ENCODE measurements at places on chromosomes 1 and 21.
A peak's percentile ranks its signal among the peaks of the same experiment; 100 is the strongest.

- no peaks in the 10 kb centered on the region for H3K36me3 ChIP-seq
- H3K4me3 ChIP-seq: no peak overlapping the region
- no peaks in the 10 kb centered on the region for H3K27me3 ChIP-seq
- no peaks in the 10 kb centered on the region for H3K4me1 ChIP-seq
- DNase-seq: no peak
These were observed 442.5 kb downstream of the NEGR1 start for GRCh38 chr1:71839876-71840275.

GRCh38 chr1:14538335-14538734 is 60.1 kb upstream of the KAZN start:
- no peak overlapping the region for H3K4me3 ChIP-seq
- H3K27ac ChIP-seq: no peak overlapping the region
- no peak for DNase-seq
- H3K4me1 ChIP-seq: 0 out of 2 replicates have a peak, but pooled peaks cover 3% of the 10 kb centered on the region
- no peaks in the 10 kb centered on the region for H3K36me3 ChIP-seq

DNA sequence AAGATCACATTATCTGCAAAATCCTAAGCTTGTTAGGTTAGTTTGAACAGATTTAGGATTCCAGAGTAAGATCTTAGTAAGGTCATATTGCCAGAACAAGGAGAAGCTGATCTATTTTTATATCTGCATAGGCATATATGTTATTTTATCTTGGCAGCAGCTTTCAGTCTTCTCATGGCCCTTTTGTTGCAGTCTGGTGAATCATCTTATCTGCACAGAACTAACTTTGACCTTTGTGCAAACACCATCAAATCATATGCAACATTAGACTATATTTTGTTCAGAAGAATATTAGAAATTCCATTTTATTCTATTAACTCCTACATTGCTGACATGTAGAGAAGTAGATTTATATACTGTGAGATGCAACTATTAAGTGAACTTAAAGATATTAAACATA is 107.3 kb downstream of the CLEC20A start:
- DNase-seq: no peak
- H3K4me1 ChIP-seq: no peaks in the 10 kb centered on the region
- no peak overlapping the region for H3K4me3 ChIP-seq
- H3K27ac ChIP-seq: no peak overlapping the region

GRCh38 chr1:42209526-42210251 is 45.1 kb upstream of the GUCA2A start:
- H3K4me3 ChIP-seq: no peak overlapping the region
- H3K4me1 ChIP-seq: peaks cover 4% of the 10 kb centered on the region
- no peak overlapping the region for H3K27ac ChIP-seq
- no peak for DNase-seq
- H3K36me3 ChIP-seq: peaks cover 17% of the 10 kb centered on the region

GRCh38 chr1:57142999-57143398 is 177.2 kb upstream of the C8B start:
- no peaks in the 10 kb centered on the region for H3K4me1 ChIP-seq
- no peaks in the 10 kb centered on the region for H3K36me3 ChIP-seq
- H3K4me3 ChIP-seq: no peak overlapping the region
- H3K27ac ChIP-seq: no peak overlapping the region
- no peak for DNase-seq
- H3K27me3 ChIP-seq: no peaks in the 10 kb centered on the region

- no peaks in the 10 kb centered on the region for H3K36me3 ChIP-seq
- DNase-seq: peak; percentile 67
- no peak overlapping the region for H3K4me3 ChIP-seq
- no peak overlapping the region for H3K27ac ChIP-seq
These were observed 22.7 kb upstream of the IFNGR2 start for GRCh38 chr21:33380483-33380998.

DNA sequence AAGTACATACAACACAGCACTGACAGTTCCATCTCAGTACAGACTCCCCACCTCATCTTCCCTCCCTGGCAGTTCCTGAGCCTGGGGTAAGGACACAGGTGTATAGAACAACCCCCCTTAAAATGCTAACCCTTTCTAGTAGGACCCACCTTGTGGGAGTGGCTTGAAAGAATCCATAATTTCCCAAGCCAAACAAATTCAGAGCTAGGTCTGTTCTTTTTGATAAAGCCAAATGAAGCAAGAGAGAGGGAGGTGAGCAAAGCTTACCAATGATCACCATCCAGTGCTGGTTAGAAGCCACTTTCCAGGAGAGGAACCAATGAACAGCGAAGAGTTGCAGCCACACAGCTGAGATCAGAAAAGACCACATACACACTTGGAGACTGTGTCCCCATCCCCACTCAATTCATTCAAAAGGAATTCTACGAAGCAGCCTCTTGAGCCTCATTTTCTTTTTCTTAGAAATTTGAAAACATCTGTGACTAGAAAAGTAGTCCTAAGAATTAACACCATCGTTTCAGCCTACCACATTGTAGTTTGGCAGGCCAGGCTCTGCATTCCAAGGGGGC is 9.2 kb downstream of the UBE2Q1 start:
- H3K27me3 ChIP-seq: no peaks in the 10 kb centered on the region
- H3K27ac ChIP-seq: no peak overlapping the region
- DNase-seq: no peak
- no peak overlapping the region for H3K4me3 ChIP-seq
- no peaks in the 10 kb centered on the region for H3K4me1 ChIP-seq
- H3K36me3 ChIP-seq: peaks cover 53% of the 10 kb centered on the region

- no peaks in the 10 kb centered on the region for H3K36me3 ChIP-seq
- H3K4me1 ChIP-seq: peaks cover 2% of the 10 kb centered on the region
- H3K27ac ChIP-seq: no peak overlapping the region
- no peak overlapping the region for H3K4me3 ChIP-seq
- DNase-seq: no peak
These were observed 5.2 kb downstream of the SUSD4 start for GRCh38 chr1:223358826-223359225.

DNA sequence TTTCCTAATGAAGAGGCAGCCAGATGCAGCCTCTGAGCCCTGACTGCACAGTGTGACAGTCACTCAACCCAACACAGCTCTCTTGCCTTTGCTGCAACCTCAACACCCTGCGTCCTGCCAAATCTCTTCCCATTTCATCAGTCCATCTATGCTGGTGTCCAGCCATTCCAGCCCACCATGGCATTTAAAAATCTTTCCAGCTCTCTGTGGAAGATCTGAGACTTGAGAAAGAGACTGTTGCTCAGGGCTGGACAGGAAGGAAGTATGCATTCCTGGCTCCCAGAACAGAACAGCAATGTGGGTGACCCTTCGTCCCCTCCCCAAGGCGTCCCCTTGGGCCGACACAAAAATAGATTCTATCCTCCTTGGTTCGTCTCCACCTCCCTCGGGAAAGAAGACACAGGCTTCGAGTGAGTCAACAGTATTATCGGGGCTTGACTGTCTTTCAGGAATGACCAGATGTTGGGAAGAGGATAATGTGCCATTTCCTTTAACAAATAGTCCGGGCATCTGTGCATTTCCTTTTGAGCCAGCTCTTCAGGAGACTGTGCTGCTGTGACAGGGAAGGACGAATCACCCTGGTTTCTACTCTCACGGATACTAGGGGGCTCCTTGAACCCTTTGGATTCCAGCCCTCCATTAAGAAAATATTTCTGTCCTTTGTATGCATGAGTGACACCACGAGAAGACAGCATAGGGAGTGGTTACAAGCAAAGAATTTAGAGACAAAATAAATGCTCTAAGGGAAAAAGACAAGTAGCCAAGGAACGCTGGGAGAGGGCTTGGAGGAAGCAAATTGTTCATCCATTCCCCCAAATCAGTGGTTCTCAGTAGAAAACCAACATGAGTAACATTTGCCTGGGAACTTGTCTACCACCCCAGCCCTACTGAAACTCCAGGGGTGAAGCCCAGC is 111.4 kb upstream of the CDC42BPA start:
- DNase-seq: no peak
- no peak overlapping the region for H3K27ac ChIP-seq
- H3K4me3 ChIP-seq: no peak overlapping the region
- H3K27me3 ChIP-seq: no peaks in the 10 kb centered on the region
- H3K4me1 ChIP-seq: peaks cover 4% of the 10 kb centered on the region
- H3K36me3 ChIP-seq: no peaks in the 10 kb centered on the region

GRCh38 chr21:42833859-42834725 is 45.2 kb downstream of the WDR4 start:
- DNase-seq: no peak
- peaks cover 4% of the 10 kb centered on the region for H3K4me1 ChIP-seq
- peak overlapping the region; percentile 18 for H3K4me3 ChIP-seq
- H3K36me3 ChIP-seq: peaks cover 14% of the 10 kb centered on the region
- H3K27ac ChIP-seq: no peak overlapping the region

- H3K36me3 ChIP-seq: no peaks in the 10 kb centered on the region
- no peaks in the 10 kb centered on the region for H3K27me3 ChIP-seq
- H3K4me3 ChIP-seq: no peak overlapping the region
- H3K4me1 ChIP-seq: no peaks in the 10 kb centered on the region
These were observed 28.1 kb upstream of the SGIP1 start for GRCh38 chr1:66505671-66506392.

DNA sequence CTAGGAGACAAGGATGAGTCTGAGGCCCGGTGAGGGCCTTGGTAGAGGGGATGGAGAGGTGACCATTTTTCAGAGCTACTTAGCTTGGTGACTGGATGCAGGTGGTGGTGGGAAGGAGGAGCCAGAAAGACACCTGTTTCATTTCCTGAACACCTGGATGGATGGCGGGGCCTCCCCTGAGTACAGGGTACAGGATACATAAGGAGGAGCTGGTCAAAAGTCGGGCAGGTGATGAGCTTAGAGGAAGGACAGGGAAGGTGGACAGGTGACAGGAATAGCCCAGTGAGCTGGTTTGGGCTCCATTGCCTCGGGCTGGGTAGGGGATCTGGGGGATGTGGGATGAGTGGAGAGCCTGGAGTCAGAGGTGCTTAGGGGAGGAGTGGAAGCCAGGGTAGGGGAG is 6.3 kb downstream of the FAAH start:
- H3K27ac ChIP-seq: no peak overlapping the region
- H3K4me3 ChIP-seq: no peak overlapping the region
- H3K27me3 ChIP-seq: 0 out of 2 replicates have a peak, but pooled peaks cover under 1% of the 10 kb centered on the region

DNA sequence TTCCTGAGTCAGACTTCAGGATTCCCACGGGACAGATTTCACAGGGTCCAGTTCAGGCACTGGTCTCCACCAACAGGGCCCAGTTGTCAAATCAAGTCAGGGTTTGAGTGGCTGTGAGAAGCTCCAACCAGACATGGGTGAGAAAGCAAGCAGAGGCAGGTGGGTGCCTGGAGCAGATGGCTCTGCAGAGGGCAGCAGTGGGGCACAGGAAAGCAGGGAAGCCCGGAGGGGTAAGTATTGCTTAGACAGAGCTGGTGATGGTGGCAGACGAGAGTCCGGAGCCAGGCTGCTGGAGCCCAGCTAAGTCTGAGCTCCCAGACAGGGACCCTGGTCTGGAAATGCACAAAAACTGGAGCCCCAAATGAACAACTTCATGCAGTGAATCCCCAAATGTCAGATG is 40.4 kb downstream of the RIMS3 start:
- DNase-seq: peak; percentile 41
- H3K36me3 ChIP-seq: no peaks in the 10 kb centered on the region
- H3K27me3 ChIP-seq: no peaks in the 10 kb centered on the region
- H3K4me1 ChIP-seq: no peaks in the 10 kb centered on the region
- no peak overlapping the region for H3K4me3 ChIP-seq
- no peak overlapping the region for H3K27ac ChIP-seq

GRCh38 chr21:33938381-33938780 is 22.8 kb upstream of the ATP5PO start:
- no peaks in the 10 kb centered on the region for H3K4me1 ChIP-seq
- DNase-seq: no peak
- H3K36me3 ChIP-seq: peaks cover 14% of the 10 kb centered on the region
- no peak overlapping the region for H3K4me3 ChIP-seq
- no peak overlapping the region for H3K27ac ChIP-seq
- H3K27me3 ChIP-seq: no peaks in the 10 kb centered on the region

- no peak overlapping the region for H3K27ac ChIP-seq
- no peaks in the 10 kb centered on the region for H3K27me3 ChIP-seq
- H3K4me1 ChIP-seq: peaks cover 5% of the 10 kb centered on the region
- DNase-seq: no peak
- no peak overlapping the region for H3K4me3 ChIP-seq
These were observed 86.9 kb downstream of the NAV1 start for GRCh38 chr1:201625851-201626251.

- H3K4me3 ChIP-seq: no peak overlapping the region
- no peaks in the 10 kb centered on the region for H3K27me3 ChIP-seq
- no peak overlapping the region for H3K27ac ChIP-seq
- no peaks in the 10 kb centered on the region for H3K4me1 ChIP-seq
These were observed 575.5 kb downstream of the MRPL39 start for GRCh38 chr21:25031750-25032149.

DNA sequence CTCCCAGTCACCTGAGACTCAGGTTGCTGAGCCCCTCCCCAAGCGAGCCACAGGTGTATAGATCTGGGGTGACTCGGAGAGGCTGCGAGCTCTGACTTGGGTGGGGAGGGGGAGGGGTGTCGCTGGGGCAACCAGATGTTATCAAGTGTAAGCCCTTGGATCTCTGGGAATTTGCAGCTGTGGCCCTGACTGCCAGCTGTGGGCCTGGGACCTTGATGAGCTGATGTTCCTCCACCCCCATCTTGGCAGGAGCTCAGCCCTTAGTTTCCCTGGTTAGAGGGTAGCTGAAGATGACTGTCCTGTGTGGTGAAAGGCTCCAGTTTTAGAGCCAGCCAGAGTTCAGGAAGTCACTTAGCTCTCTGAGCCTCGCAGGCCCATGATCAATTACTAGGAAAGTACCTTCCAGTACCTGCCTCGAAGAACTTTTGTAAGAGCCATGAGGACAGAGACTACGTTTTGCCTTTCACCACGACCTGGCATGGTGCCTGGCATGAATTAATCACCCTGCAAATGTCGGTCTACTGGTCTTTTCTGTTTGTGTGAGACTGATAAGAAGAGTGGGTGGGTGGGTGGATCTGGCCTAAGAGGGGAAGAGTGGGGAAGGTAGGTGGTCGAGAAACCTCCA is 55.8 kb downstream of the YARS1 start:
- H3K4me3 ChIP-seq: peak overlapping the region; percentile 44
- H3K27ac ChIP-seq: peak overlapping the region; percentile 35
- peaks cover 3% of the 10 kb centered on the region for H3K36me3 ChIP-seq
- peak; percentile 82 for DNase-seq
- no peaks in the 10 kb centered on the region for H3K27me3 ChIP-seq
- peaks cover 21% of the 10 kb centered on the region for H3K4me1 ChIP-seq

GRCh38 chr1:27233667-27234048 is 774 bp upstream of the WDTC1 start:
- H3K4me1 ChIP-seq: peaks cover 6% of the 10 kb centered on the region
- peak; percentile 42 for DNase-seq
- no peaks in the 10 kb centered on the region for H3K27me3 ChIP-seq
- no peak overlapping the region for H3K27ac ChIP-seq

DNA sequence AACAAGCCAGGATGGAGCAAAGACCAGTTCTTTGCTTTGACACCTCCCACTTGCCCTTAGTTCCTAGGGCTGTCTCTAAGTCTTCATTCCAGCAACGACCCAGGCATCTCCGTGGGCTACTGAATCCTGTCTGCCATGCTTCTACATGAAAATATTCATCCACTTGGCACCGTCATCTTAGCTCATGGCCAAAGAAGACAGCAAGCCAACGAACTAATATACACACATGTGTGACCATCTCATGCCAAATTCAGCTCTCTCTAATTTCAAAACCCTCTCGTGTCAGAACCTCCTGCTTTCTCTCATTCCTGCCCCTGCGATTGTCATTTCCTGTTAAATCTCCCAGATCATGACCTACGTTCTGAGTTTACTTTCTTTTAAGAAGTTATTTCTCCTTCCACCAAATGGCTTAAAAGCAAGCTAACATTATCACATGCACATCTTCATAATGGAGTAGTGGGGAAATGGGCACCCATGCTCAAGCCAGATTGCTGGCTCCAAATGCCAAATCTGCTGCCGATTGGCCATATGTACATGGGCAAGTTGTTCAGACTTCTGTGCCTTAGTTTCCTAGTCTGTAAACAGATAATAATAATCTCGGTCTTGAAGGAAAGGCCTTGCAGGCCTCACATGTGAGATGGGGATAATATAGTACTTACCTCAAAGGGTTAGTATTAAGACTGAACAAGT is 373.4 kb downstream of the USH2A start:
- H3K4me3 ChIP-seq: no peak overlapping the region
- no peaks in the 10 kb centered on the region for H3K36me3 ChIP-seq
- H3K27ac ChIP-seq: no peak overlapping the region
- no peaks in the 10 kb centered on the region for H3K4me1 ChIP-seq
- no peak for DNase-seq
